ENCODE measurements at places on chromosomes 3 and 15. TPM values are rescaled to one million over a fixed set of nuclear protein-coding genes. Genes with fewer than 3 reads are reported as not detected.

The IL17RB gene
- not detected for total RNA-seq

The SLC6A1 gene
- not detected for total RNA-seq

The THSD4 gene
- 102 TPM for total RNA-seq

The SLC2A2 gene
- total RNA-seq = not detected

The KCNMB2 gene
- not detected for total RNA-seq

The STRIT1 gene
- total RNA-seq = not detected

The CHCHD4 gene
- total RNA-seq = 9.2 TPM

The GOLGA6B gene
- total RNA-seq = not detected

The SLC51B gene
- total RNA-seq = not detected

The NRROS gene
- 2.0 TPM for total RNA-seq

The SLC35A5 gene
- total RNA-seq = 47.2 TPM

The ITIH1 gene
- not detected for total RNA-seq

The UROC1 gene
- not detected for total RNA-seq

The RTP4 gene
- total RNA-seq = 1.4 TPM

The MCF2L2 gene
- 0.29 TPM for total RNA-seq
